ENCODE measurements at places on chromosomes 3 and 15. TPM values are rescaled to one million over a fixed set of nuclear protein-coding genes. Genes with fewer than 3 reads are reported as not detected.

DNA sequence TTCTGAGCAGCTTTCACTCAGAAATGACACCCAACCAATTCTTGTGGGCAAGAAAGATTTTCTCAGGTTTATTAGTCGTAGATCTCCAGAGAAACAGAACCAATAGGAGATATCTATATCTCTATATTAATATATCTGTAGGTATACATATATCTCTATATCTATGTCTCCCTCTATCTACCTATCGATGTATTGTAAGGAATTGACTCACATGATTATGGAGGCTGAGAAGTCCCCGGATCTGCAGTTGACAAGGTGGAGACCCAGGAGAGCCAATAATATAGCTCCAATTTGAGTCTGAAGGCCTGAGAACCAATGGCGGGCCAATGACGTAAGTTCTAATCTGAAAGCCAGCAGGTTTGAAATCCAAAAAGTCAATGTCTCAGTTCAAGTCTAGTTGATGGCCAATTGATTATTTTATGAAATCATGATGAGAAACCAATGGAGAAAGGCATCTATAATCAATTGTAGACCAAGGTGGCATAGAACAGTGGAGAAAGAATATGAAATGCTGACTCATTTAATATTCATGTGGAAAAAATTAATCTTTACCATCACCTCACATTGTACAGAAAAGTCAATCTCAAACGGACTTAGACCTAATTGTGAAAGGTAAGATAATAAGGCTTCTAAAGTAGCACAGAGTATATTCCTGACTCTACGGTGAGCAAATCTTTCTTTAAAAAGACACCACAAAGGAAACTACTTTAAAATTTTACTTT, 65.6 kb upstream of the CHRNA7 start:
- H3K4me1 ChIP-seq = no peaks in the 10 kb centered on the region
- H3K27ac ChIP-seq = no peak overlapping the region
- H3K4me3 ChIP-seq = no peak overlapping the region
- no peaks in the 10 kb centered on the region for H3K36me3 ChIP-seq
- H3K27me3 ChIP-seq = peaks cover 4% of the 10 kb centered on the region

DNA sequence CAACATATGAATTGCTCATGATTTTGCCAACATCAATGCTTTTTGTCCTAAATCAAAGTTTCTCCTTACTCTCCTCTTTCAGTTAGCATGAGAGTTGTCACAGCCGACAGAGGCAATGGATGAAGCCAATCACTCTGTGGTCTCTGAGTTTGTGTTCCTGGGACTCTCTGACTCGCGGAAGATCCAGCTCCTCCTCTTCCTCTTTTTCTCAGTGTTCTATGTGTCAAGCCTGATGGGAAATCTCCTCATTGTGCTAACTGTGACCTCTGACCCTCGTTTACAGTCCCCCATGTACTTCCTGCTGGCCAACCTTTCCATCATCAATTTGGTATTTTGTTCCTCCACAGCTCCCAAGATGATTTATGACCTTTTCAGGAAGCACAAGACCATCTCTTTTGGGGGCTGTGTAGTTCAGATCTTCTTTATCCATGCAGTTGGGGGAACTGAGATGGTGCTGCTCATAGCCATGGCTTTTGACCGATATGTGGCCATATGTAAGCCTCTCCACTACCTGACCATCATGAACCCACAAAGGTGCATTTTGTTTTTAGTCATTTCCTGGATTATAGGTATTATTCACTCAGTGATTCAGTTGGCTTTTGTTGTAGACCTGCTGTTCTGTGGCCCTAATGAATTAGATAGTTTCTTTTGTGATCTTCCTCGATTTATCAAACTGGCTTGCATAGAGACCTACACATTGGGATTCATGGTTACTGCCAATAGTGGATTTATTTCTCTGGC, 2.5 kb downstream of the OR4F6 start:
- H3K27ac ChIP-seq = no peak overlapping the region
- H3K4me3 ChIP-seq = no peak overlapping the region
- peaks cover 33% of the 10 kb centered on the region for H3K27me3 ChIP-seq
- H3K4me1 ChIP-seq = no peaks in the 10 kb centered on the region
- no peak for DNase-seq

GRCh38 chr3:48748754-48749153, 31.7 kb upstream of the IP6K2 start:
- DNase-seq = no peak
- H3K4me1 ChIP-seq = no peaks in the 10 kb centered on the region
- H3K27me3 ChIP-seq = no peaks in the 10 kb centered on the region
- peaks cover 6% of the 10 kb centered on the region for H3K36me3 ChIP-seq
- H3K27ac ChIP-seq = no peak overlapping the region

- DNase-seq = no peak
- H3K36me3 ChIP-seq = no peaks in the 10 kb centered on the region
- no peak overlapping the region for H3K27ac ChIP-seq
- H3K4me1 ChIP-seq = no peaks in the 10 kb centered on the region
These were observed 495.2 kb upstream of the EPHA6 start for GRCh38 chr3:96319166-96319565.

DNA sequence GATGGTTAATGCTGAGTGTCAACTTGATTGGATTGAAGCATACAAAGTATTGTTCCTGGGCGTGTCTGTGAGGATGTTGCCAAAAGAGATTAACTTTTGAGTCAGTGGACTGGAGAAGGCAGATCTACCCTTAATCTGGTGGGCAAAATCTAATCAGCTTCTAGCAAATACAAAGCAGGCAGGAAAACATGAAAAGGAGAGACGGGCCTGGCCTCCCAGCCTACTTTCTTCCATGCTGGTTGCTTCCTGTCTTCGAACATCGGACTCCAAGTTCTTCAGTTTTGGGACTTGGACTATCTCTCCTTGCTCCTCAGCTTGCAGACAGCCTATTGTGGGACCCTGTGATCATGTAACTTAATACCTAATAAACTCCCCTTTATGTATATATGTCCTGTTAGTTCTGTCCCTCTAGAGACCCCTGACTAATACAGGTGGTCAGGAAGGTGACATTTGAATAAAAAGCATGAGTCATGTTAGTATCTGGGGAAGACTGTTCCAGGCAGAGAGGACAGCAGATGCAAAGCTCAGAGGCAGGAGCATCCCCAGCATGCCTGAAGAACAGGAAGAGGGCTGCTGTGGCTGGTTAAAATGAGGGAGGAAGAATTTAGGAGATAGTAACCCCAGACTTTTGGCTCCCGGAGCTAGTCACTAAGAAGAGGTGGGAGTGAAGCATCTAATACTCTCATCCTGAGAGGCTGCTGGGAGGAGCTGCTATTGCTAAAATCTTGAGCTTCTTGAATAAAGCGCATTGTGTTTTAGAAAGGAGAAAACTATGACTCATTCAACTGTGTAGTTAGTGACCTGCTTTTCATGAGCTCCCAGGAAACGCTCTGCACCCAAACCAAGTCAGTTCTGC, 207.4 kb upstream of the HES1 start:
- no peak overlapping the region for H3K27ac ChIP-seq
- peaks cover 5% of the 10 kb centered on the region for H3K4me1 ChIP-seq
- H3K36me3 ChIP-seq = peaks cover 7% of the 10 kb centered on the region
- no peak for DNase-seq

DNA sequence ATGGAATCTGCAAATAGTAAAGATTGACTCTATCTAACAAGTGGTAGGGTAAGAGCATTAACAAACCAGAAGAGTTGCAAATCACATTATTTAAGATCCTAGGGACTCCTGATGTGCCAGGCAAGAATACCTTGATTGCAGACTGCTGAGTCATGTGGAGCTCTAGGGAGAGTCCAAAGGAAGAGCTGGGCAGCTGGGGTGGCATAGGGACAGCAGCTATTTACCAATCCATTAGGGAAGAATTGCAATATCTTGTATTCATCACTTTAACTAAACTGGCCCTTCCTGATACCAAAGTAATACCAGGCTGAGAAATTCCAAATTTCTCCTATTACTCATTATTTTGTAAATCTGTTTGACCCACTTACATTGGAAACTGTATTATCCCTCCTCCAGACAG, 52.2 kb upstream of the ACP3 start:
- no peaks in the 10 kb centered on the region for H3K36me3 ChIP-seq
- H3K4me1 ChIP-seq = no peaks in the 10 kb centered on the region
- no peak overlapping the region for H3K27ac ChIP-seq
- H3K4me3 ChIP-seq = no peak overlapping the region

DNA sequence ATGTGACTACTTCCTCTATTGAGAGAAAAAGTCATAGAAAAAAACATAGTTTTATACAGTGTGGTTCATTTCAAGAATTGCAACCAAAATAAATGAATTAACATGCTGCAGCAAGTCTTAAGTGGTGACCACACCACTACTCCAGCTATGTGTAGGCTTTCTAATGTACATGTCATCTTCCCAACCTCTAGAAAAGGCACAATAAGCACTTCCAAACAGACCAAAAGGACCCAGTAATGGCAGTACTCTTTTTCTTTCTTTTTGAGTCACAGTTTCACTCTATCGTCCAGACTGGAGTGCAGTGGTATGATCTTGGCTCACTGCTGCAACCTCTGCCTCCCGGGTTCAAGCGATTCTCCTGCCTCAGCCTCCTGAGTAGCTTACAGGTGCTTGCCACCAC, 219.3 kb upstream of the KBTBD8 start:
- DNase-seq = no peak
- no peaks in the 10 kb centered on the region for H3K4me1 ChIP-seq
- no peak overlapping the region for H3K27ac ChIP-seq
- no peaks in the 10 kb centered on the region for H3K36me3 ChIP-seq
- peaks cover 18% of the 10 kb centered on the region for H3K27me3 ChIP-seq

- no peak overlapping the region for H3K4me3 ChIP-seq
- H3K36me3 ChIP-seq = peaks cover 29% of the 10 kb centered on the region
- peak overlapping the region; percentile 70 for H3K27ac ChIP-seq
- DNase-seq = no peak
- peaks cover 31% of the 10 kb centered on the region for H3K4me1 ChIP-seq
- H3K27me3 ChIP-seq = no peaks in the 10 kb centered on the region
These were observed 50.4 kb downstream of the ADAM10 start for GRCh38 chr15:58698887-58699641.

DNA sequence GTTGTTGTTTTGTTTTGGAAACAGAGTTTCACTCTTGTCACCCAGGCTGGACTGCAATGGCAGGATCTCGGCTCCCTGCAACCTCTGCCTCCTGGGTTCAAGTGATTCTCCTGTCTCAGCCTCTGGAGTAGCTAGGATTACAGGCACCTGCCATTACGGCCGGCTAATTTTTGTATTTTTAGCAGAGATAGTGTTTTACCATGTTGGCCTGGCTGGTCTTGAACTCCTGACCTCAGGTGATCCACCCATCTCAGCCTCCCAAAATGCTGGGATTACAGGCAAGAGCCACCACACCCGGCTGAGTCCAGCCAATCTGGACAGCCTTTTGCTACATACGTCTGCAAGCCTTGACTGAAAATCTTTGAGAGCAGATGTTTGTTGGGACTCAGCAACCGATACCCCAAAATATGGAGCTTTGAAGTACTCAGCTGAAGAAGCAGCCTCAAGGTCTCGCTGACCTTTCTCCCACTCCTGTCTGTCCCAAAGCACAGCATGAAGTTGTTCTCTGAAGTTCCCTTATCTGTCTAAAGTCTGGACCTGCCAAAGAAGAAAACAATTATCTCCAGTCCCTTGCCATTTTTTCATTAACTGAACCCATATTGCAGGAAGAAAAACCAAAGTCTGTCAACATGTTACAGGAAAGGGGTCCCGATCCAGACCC, 9.6 kb upstream of the NUP210 start:
- DNase-seq = no peak
- H3K4me3 ChIP-seq = no peak overlapping the region
- no peak overlapping the region for H3K27ac ChIP-seq
- H3K27me3 ChIP-seq = no peaks in the 10 kb centered on the region
- peaks cover 10% of the 10 kb centered on the region for H3K4me1 ChIP-seq
- H3K36me3 ChIP-seq = no peaks in the 10 kb centered on the region

DNA sequence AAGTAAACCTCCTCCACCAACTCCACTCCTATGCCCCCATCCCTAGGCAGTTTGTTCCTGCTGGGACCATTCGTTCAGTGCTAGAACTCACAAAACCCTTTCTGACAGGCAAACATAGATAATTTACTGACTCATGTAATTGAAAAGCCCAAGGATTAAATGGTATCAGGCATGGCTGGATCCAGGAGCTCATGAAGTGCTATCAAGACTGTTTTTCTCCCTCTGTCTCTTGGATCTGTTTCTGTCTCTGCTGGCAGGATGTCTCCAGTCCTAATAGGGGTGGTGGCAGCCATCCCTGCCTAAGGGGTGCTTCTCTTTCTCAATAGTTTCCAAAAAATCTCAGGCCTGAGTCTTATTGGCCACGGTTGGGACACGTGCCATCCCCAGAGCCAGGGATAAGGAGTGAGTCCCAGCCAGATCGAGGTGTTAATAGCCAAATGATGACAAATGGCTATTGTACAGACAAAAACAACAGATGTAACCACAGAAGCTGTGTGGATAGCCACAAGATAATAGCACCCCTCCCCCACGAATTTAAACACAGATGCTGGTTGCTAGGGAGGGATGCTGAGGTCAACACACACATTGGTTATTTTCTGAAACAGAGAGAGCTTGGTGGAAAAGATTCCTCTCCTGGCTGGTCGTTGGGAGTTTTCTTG, 168.6 kb downstream of the SHQ1 start:
- H3K4me1 ChIP-seq = no peaks in the 10 kb centered on the region
- H3K36me3 ChIP-seq = peaks cover 10% of the 10 kb centered on the region
- no peak overlapping the region for H3K27ac ChIP-seq
- peaks cover 26% of the 10 kb centered on the region for H3K27me3 ChIP-seq
- no peak overlapping the region for H3K4me3 ChIP-seq

DNA sequence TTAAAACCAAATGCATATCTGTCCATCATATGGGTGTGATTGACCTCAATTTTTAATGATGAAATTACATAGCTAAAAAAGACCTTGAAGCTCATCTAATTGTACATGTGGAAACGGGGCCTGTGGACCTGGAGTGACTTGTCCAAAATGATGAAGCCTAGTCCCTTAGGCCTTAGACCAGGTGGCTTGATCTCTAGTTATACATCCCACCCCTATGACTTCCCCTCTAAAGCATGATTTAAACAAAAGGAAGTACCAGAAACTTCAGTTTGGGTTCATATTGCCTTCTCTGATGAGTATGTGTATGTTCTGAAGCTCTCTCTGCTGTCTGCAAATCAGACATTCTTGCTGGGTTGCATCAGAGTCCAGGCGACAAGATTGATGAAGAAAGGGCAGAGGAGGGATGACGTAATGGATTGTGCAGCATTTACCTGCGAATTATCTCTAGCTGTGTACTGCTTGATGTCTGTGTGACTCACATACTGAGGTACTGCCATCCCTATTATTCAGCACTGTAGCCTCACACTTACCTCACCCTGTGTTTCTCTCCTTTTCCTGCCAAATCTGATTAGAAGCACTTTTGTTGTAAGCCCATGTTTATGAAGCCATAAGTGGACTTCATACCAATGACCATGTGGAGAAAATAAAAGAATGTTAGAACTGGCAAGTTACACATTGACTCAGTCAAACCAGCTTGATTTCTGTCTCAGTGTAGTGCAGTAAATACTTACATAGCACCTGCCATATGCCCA, 111.5 kb downstream of the FILIP1L start:
- peaks cover 4% of the 10 kb centered on the region for H3K36me3 ChIP-seq
- DNase-seq = no peak
- H3K4me3 ChIP-seq = no peak overlapping the region
- H3K4me1 ChIP-seq = peaks cover 13% of the 10 kb centered on the region
- peak overlapping the region; percentile 34 for H3K27ac ChIP-seq

- no peak overlapping the region for H3K4me3 ChIP-seq
- H3K27ac ChIP-seq = no peak overlapping the region
- no peak for DNase-seq
- peaks cover 10% of the 10 kb centered on the region for H3K27me3 ChIP-seq
- no peaks in the 10 kb centered on the region for H3K4me1 ChIP-seq
These were observed 265.4 kb upstream of the LMCD1 start for GRCh38 chr3:8236264-8236663.

Gene FRMD4B
- polyA plus RNA-seq = not detected

Gene LTK
- not detected for polyA plus RNA-seq

Gene MUC20
- polyA plus RNA-seq = 0.15 TPM

Gene COPB2
- 49.1 TPM for polyA plus RNA-seq

Gene CPNE4
- polyA plus RNA-seq = not detected

Gene SKOR1
- polyA plus RNA-seq = not detected
